NCI-H2107 (cell line): ENCODE measurements at places on chromosomes 5 and 9.

DNA sequence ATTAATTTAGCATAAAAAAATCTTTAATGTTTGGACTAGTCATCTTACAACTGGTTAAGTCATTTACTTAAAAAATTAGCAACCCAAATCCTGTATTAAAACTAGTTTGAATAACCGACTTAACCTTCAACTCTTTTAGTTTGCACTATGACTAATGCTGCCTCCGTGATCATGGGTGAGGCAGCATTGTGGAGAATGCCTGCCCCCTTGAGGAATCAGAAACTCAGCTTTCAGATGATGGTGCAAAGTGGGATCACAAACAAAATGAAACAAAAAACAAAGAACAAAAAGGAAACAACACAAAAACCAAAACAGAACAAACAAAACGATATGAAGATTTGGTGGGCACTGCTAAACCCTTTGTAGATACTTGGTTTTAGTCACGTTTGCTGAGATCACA, 127.0 kb upstream of the PALM2AKAP2 start:
- DNase-seq = no peak

- no peak for DNase-seq
Measured at GRCh38 chr5:120917214-120917758, 453.2 kb downstream of the PRR16 start.

DNA sequence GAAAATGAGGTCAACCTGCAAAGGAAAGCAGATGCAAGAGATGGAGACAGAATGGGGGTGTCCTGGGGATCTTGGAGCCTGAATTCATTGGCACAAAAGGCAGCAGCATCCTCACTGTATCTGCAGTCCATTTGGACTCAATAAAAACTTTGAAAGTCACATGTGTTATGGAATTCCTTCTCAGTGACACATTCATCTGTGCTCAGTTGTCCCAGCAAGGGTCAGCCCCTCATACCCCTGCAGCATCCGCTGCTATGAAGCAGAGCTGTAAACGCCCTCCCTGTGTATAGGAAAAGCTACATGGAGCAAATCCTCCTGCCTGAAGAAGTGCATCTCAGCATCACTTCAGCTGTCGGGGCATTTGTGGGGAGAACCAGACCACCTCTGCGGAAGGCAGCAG, 14.5 kb upstream of the RARS1 start:
- DNase-seq = no peak

DNA sequence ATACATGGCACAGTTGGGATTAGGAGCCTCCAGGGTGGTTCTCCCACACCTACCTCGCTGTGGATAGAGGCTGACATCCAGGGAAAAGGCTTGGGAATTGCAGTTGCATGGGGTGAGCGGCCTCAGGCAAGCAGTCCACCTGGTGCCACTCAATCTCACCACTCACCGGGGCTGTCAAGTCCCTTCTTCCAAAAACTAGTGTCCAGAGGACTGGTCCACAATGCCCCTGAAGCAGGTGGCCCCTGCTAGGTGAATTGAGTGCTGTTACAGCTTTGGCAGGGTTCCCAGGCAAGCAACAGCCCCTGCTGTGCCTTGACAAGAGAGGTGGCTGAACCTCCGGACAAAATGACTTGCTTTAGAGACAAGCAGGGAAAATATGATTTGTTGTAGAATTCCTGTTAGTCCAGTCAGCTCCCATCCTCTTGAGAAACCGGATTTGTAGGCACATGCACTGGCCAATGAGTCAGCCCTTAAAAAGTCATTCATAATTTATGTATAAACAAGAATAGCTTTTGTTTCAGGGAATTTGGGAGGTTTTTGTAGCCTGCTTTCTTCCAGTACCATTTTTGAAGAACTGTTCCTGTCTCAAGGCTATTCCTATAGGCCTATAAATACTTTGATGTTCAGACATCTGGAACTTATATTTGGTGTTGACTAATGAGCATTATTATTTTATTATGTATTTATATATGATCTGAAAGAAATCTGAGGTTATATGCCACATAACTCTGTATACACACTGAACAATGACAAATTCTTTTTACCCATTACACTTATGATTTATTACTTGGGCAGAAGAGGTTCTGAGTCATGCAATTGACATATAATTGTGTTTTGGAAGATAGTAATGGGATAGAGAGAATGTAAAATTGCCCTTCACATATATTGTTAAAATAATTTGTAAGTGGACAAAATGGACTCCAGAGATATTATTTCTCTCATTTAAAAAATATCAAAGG, 411.1 kb downstream of the ACTL7B start:
- no peak for DNase-seq

DNA sequence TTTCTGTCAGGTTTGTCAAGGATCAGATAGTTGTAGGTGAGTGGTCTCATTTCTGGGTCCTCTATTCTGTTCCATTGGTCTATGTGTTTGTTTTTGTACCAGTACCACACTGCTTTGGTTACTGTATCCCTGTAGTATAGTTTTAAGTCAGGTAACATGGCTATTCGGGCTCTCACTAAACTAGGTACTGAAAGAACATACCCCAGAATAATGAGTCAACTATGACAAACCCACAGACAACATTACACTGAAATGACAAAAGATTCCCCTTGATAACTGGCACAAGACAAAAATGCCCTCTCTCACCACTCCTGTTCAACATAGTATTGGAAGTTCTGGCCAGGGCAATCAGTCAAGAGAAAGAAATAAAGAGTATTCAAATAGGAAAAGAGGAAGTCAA, 535.3 kb upstream of the CYLC2 start:
- DNase-seq = no peak

DNA sequence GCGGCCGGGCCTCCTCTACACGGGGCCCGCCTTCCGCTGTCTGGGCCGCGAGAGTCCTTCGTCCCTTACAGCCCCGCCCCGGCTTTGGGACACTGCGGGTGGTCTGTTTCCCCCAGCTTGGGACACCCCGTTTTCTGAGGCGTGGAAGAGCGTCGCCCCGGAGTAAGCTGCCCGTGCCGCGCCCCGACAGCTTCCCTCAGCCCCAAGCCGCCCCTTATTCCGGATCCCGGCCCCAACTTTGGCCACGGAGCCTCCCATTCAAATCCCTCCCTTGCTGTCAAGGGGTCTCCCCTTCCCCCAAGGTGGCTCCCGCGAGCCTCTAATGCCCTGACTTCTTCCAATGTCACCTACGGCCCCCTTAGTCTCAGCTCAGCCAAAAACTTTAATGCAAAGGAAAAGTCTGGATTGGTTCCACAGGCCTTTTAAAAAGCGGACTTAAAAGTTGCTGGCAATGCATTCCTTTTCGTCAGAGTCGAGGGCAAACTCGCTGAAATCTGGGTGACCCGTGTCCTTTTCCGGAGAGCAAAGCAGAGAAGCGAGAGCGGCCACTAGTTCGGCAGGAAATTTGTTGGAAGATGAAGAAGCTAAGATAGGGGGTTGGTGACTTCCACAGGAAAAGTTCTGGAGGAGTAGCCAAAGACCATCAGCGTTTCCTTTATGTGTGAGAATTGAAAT, 19.8 kb downstream of the EXOSC2 start:
- no peak for DNase-seq

DNA sequence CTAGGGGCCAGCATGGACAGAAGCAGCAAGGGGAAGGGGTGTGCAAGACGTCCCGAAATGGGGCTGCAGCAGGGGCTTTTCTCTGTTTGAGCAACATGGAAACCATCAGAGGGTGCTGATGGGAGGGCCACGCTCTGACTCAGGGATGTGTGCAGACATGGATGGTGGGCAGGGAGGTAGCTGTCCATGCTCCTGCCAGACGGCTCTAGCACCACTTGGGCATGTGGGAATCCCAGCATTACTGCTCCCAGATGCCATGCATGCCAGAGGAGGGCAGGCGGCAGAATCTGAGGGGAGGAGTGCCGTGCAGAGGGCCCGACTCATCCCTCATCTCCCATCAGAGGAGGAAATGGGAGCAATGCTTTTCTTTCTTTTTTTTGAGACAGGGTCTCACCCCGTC, 45.6 kb upstream of the SLC25A51 start:
- no peak for DNase-seq

DNA sequence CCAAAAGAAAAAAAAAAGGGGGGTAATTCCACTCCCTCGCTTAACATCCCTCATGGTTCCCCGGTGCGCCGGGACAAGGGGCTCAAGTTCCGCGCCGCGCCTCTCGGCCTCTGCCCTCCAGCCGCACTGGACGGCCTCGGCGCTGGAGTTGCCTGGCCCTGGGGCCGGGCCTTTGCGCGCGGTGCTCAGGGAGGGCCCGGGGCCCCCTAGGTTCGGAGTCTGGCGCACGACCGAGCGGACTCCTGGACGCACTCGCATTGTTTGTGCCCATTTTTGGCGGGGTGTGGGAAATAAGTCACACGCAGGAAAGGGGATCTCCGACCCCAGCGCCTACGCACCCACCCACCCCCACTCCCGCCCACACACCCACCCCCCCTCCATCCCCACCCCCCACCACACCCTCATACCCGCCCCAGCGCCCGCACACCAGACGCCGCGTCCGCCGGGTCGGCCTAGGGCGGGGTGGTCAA, 381 bp downstream of the MED22 start:
- DNase-seq = no peak

DNA sequence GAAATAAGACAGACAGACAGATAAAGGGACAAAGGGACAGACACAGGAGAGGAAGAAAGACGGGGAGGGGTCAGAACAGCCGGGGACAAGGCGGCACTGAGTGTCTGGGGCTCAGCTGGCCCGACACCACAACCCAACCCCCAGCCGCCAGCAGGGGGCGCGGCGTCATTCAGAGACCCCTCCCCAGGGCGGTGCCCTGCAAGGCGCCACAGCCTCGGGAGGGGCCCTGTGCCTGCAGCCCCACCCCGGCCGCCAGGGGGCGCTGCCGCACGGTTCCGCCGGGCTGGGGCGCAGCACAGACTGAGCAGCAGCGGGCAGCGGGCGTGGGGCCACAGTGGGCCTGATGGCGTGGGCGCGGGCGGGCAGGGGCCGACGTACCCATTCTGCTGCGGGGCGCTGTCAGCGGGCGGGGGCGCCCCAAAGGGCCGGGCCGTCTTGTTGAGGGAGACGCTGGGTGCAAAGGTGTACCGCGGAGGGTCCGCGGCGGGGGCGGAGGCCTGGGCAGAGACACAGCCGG, 5.9 kb downstream of the PDLIM7 start:
- DNase-seq = no peak

GRCh38 chr9:37447111-37447510, 18.1 kb downstream of the ZBTB5 start:
- no peak for DNase-seq

GRCh38 chr5:178429156-178429468, 161.1 kb downstream of the COL23A1 start:
- DNase-seq = no peak

DNA sequence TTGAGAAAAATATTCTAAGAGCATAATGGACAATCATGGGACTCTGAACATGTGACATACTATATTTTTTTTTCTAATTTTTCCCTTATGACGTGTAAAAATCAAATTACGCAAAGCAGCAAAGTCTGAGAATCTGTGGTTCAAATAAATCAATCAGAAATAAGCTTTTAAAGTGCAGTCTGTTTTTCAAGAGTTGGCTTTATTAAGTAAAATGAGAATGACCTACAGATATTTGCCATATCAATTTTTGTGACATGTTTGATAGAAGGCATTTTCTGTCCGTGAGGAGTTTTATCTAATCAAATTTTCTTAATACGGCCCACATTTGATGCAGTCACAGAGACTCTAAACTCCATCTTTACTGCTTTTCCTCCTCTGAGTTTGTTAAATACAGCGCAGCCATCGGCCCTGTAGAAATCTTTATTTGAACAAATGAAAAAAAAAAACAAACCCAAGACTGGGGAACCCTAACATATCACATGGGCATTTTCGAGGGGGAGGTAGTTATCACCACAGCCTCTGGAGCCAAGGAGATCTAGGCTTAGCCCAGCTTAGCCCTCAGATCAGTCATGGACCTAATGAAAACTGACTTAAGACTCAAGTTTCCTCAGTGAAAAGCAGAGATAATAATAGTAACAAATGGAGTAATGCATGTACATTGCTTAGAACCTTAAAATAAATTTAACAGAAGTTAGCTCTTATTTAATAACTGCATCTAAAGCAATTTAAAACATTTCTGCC, 263.6 kb upstream of the C9orf72 start:
- DNase-seq = no peak

GRCh38 chr9:35728041-35728971, 3.7 kb downstream of the TLN1 start:
- no peak for DNase-seq

- no peak for DNase-seq
Measured at GRCh38 chr9:105052346-105052745, 124.4 kb upstream of the ABCA1 start.

- DNase-seq = peak; percentile 87
Measured at GRCh38 chr5:72955768-72956323, at the start of gene FCHO2. TSS of gene FCHO2 (plus strand) at chr5:72956041. CDS start at chr5:72956097, 56 bp downstream.

DNA sequence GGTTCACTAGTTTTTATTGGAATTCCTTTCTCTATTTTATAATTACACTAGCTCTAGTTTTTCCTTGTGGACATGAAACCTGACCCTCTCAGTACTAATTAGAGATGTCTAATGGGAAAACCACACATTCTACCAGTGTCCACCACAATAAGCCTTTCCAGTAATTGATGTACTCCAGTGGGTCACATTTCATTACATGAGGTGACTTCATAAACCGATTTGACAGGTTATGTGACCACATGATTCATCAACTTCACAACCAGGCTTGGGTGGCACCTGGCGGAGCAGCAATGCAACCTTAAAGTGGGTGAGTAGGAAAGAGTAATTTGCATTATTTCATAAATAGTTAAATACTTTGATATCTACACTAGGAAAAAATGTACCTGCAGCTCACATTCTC, 284.2 kb upstream of the ADAMTS16 start:
- no peak for DNase-seq

GRCh38 chr9:74861773-74862474, 25.8 kb downstream of the TRPM6 start:
- no peak for DNase-seq

DNA sequence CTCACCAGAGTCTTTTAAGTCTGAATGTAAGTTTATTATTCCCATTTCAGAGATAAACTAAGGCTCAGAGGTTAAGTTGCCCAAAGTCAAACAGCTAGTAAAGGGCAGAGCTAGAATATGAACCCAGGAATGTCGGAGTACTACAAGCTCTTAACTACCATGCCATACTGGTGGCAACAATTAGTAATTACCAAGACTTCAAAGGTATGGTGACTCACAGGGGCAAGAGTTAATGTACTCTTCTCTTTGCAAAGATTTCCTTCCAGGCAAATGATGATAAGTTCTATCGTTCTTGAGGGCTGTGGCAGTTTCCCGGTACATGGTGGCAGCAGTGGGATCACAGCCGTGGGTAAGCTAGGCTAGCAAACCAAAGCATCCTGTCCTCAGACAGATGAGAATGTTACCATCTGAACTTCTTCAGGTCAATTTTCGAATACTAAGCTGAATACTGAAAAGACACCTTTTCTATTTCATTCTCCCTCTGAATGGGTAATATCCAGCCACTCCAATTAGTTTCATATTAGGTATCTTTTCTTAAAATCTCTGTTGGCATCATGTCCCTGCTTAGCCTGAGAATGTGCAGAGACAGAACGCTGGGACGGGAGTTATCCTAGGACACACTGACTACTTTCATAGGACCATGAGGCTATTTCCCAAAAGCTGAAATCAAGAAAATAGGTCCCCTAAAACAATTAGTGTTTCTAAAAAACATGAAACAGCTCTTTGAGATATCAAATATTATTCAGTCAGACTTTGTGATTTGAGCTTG, 117.0 kb upstream of the NR5A1 start:
- no peak for DNase-seq
